Activated T-helper 9 cell treated with anti-CD3 and anti-CD28 coated beads, Interleukin-2, amount 50 U/mL, for 16 hours (primary cell): ENCODE measurements at places on chromosomes 5 and 9.
A peak's percentile ranks its signal among the peaks of the same experiment; 100 is the strongest.

DNA sequence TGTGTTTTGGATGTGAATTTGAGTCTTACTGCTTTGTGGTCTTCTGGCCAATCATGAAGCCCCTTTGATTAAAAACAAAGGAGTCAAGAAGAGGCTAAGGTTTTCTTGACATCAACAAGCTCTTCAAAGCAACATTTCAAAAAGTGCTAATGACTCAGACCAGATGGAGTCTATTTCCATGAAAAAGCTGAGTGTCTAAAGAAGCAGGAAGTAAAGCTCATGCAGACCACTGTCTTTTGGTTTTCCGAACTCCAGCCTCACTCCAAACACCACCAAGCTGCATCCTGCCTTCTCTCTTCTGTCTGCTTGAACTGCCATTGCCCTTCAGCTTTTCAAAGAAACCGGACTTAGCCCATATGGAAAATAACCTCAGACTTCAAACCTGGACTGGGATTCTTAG is 115.2 kb downstream of the PRDM6 start:
- DNase-seq = no peak

DNA sequence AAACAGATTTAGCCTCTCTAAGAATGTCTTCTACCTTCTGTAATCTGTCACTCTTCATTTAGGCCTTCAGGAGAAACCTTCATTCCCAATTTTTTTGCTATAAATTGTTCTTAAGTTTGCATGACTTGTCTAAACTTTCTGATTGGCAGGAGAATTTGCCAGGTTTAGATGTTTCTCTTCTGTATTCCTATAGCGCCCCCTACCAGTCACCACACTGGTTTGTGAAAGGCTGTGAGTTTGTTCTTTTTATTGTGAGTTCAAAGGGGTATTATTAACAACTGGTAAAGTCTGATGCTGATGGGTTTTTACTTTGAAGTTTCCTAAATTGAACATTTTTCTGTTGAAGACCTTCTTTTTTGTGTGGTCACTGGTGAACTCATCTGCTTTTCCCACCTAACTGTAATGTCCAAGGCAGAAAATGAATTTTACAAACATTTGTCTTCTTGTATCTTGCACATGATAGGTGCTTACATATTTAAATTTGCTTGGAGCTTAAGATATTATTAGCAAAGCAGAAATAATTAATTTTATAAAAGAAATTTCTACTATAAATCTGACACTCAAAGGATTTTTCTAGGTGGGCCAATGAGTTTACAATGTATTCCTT is 18.4 kb upstream of the F2RL2 start:
- DNase-seq = peak; percentile 21

GRCh38 chr5:35990520-35990919 is 670 bp downstream of the UGT3A1 start:
- DNase-seq = no peak

- no peak for DNase-seq
Measured at GRCh38 chr9:35933550-35934067, 24.3 kb downstream of the SPAAR start.

DNA sequence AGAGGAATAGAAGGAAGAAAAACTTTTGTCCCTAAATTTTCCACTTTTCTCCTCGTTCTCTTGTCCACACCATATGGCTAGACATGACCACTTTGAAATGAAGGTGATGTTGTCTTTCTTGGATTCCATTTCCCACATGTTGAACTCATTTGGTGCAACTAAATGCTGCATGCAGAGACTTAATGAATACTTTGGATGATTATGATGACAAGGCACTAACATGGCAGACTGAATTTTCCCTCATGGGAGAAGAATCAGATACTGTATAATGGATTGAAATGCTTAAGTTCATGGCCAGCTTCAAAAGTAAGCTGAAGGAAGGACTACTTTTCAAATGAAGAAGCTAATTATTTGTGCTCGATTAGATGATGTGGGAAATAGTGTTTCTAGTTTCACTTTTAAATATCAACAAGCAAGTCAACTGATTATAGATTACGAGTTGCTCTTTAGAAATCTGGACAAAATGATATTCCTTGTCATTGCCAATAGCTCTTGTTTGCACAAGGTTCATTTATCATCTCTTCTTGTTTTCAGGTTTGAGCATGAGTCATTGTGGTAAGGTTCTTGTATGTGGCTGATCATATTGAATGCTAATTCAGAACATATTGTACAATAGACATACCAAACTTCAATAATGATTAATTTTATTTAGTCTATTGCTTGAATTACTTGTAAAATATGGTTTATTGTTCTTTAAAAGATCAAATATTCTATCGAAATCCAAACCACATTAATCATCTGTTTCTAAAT is 501.3 kb upstream of the FTMT start:
- no peak for DNase-seq

DNA sequence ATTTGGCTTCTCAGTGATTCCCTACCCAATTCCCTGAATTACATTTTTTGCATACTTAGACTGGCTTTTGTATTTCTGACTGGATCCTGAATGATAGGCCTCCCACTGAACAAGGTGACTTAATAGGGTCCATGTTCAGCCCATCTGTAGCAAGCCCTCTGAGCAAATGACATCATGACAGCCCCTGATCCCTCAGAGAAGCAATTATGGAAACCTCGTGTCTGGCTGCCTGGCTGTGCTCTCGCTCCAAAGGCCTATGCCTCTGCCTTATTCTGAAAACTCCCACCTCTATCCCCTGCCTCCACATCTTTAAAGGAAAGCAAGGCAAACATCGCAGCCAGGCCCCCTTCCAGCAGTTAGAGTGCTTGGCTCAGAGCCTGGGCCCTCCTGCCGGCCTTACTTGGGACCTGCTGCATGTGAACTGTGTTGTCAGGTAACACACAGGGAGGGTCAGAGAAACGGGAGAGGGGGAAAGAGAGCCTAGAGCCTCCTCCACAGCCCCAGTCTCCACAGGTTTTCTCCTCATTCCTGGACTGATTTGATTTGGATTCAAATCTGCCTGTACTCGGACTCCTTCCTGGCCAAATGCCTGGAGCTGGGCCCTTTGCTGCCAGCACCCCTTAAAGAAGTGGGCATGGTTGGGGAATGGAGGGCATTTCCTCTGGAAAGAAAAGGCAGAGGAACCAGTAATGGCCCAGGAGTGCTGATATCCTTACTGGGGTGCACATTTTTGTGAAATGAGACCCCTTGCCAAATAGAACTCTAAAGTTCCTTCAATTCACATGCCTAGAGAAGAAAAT is 3.8 kb downstream of the DCANP1 start:
- no peak for DNase-seq

- no peak for DNase-seq
Measured at GRCh38 chr5:44233691-44234090, 155.5 kb downstream of the FGF10 start.

- DNase-seq = no peak
Measured at GRCh38 chr5:14054965-14055963, 87.9 kb upstream of the TRIO start.

GRCh38 chr5:116883875-116884274 is 309.3 kb upstream of the SEMA6A start:
- DNase-seq = no peak

DNA sequence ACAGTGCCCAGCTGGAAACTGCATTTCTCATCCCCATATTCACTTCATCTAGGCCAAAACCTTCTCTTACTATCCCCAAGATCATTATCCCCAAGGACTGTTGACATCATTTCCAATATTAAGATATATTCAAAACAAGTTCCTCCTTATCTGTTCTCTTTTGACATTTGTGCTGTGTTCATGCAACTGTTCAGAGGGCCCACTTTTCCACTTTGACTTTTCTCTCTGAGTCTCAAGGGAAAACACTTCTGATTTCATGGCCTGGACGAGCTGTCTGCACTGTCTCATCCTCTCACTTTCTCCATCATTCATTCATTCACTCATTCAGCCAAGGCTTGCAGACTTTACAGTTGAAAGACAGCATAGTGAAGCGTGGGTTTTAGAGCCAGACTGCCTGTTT is 173.7 kb upstream of the DAPK1 start:
- no peak for DNase-seq

- DNase-seq = no peak
Measured at GRCh38 chr9:131734165-131734610, 5.7 kb downstream of the RAPGEF1 start.

- peak; percentile 78 for DNase-seq
Measured at GRCh38 chr5:892394-893136, at the start of the genes BRD9 and TRIP13. Gene BRD9, minus strand, starts transcription at chr5:892801. Its CDS starts 144 bp downstream, at chr5:892657. Gene TRIP13, plus strand, starts transcription at chr5:892884. Its CDS starts 115 bp downstream, at chr5:892999.

DNA sequence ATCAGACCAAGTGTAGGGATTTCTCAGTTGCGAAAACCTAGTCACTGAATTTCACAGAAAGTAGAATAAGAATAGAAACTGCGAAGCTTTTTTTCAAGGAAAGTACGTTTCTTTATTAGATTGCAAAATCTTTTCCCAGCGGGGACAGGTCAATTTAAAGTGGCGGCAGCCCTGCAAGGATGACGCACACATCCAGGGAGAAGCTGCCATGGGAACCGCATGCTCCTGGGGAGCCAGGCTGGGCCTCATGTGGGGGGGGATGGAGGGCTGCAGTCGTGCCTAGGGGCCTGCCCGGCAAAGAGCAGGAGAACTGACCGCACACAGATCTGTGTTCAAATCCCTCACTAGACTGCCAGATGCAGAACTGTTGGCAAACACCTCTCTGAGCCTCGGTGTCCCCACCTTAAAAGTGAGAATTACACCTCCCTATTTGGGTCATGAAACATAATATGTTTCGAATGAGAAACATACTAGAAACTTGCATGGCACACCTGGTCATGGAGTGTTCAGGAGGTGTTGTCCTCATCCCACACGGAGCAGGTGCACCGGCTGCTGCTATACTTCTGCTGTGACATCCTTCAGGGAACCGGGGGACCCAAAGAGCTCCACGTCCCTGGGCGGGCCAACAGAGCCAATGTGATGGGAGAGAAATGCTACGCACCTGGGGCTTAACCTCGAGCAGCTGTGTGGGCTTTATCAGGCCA is 127.8 kb upstream of the PHYKPL start:
- DNase-seq = no peak

DNA sequence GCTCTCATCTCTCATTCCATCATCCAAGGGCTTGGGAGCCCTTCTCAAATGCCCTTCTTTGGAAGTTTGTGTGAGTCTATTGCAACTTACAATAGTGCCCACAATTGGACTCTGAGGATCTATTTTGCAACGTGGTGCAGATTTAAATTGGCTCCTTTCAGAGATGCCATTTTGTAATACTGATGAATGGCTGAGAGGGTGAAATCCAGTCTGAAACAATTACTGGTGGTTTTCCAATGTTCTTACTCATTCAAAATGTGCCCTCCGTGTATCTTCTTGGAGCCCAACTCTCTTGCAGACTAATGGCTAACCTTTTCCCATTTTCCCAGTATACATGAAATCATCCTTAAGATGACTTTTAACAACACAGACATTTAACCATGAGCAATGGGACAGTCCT is 6.1 kb downstream of the ZNF462 start:
- DNase-seq = no peak

DNA sequence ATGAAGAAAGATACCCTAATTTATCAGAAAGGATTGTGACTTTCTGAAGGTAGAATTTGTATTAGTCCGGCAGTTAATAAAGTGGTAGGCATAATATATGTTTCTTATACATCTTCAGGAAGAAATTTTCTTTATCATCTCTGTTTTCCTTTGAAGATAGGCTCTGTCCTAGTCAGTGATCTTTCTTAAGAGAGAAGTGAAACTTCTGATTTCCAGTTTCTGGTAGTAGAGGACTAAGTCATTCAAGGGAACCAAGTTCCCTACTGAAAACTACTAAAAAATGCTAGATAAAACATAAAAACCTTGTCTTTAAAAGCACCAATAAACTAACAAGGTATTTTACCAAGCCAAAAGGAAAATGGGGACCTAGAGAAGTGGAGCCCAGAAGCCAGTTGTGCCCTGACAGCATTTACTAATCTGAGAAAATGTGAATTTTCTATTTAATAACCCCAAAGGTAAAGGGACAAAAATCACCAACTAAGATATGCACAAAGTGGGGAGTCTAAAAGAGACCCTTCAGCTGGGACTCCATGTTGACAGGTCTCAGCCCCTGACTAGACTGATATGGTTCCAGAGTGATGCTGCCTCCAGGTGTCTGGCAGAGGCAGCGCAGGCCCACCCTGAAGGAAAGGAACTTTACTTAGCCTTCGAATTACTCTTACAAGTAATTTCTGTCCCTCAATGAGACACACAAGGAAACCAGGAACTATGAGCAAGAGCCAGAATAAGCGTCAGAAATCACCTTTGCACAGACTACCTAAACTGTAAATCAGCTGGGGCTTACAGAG is 72.7 kb downstream of the FAM78A start:
- no peak for DNase-seq

DNA sequence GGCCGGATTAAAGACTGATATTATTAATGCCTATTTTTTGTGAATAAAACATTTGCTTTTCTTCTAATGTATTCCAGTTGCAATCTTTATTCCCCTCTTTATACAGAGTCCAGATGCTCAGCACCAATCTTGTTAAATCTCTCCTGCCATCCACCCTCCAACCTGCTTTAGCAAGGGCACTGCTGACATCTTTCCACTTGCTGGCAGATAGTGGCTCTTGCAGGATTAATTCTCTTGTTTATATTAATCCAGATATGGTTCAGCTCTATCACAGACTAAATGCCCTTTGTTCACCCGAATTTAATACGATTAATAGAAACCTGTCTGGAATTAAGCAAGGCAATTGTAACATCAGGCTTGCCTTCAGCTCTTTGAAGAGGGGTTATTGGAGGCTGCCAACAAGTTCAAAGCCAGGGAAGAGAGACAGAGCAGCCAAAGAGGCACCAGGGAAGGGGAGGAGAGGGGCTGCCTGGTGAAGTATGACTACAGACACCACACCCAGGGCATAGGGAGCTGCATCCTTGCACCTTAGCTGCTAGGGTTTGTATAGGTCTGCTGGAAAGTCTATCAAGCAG is 236.2 kb downstream of the SAXO1 start:
- no peak for DNase-seq

GRCh38 chr5:154015071-154015693 is 23.5 kb downstream of the FAM114A2 start:
- no peak for DNase-seq

DNA sequence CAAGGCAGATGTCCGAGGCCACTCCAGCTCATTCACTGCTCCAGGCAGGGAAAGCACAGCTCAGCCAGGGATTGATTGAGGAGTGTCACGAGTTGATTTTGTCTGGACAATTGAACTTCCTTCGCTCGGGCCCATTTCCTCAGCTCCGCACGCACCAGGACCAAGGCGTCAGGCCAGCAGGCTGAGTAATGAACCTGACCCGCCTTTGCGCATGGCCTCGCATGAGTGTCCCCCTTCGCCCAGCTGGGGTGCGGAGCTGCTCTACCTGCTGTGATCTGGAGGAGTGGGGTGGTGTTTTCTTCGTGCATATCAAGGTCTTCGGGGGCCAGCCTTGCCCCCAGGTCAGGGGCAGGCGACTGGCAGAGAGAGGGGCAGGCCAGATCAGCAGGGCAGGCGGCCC is 44.0 kb downstream of the VAV2 start:
- DNase-seq = no peak

DNA sequence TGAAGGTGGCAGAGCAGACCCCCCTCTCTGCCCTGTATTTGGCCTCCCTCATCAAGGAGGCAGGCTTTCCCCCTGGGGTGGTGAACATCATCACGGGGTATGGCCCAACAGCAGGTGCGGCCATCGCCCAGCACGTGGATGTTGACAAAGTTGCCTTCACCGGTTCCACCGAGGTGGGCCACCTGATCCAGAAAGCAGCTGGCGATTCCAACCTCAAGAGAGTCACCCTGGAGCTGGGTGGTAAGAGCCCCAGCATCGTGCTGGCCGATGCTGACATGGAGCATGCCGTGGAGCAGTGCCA is 3.8 kb downstream of the ALDH1B1 start:
- DNase-seq = no peak
